ENCODE measurements at places on chromosomes 11 and 22.

DNA sequence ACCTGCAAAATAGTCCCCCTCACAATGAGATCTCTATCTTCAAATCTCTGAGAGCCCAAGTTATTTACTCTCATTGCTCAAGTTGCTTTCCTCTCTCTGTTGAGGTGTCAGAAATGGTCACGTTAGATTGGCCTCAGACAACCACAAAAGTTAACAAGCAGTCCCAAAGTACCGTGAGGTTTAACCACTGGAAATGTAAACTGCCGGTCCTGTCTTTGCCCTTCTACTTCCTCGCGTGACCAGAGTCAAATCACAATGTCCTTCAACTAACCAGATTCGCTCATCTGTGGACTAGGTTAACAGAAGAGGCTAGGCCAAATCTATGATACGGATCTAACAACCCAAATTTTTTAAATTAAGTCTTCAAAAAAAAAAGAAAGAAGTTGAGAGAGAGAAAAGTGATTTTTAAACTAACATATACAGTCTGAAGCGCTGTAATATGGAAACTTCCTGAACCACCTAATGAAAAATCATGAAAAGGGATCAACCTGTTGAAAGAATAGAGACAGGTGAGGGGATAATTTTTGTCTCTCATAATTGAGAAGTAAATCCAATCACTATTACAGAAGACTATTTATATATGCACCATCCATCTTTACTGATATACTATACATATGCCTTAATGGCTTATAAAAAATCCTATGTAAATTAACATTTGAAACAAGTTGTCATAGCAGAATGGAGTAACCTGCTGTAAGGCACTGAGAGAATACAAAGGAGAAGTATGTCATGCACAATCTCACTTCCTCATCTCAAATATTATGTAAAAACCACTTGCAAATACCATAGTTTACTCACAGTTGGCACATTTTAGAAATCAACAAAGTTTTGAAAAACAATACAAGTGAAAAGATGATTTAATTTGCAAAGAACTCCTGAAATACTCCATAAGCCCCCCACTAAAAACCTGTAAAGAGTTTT is 3.3 kb upstream of the JAML start:
- no peak for DNase-seq

DNA sequence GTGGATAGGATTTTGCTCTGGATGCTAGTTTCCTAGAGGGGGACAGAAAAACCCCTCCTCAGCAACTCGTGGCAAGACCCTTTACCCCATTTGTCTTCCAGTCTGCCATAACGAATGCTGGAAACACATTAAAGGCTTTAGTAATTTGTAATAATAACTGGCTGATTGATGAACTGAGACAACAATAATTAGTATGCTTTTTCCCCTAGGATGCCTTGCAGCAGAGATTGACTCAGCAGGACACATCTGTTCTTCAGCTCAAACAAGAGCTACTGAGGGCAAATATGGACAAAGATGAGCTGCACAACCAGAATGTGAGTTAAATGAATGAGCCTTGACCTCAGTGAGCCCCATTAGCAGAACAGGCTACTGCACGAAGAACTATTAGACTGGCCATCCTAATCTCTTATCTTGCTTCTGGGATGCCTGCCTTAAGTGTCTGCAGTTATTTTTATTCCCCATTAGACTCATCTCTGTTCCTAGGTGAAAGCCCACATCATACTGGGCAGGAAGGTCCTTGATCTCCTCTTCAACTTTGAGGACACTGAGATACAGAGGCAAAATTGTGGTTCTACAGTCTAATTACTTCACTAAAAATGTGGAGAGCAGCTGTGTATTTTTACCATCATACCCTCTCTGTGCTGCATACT is 32.9 kb upstream of the DLAT start:
- no peak for DNase-seq

- peak; percentile 67 for DNase-seq
Measured at GRCh38 chr22:41576877-41577276, 12.8 kb downstream of the PMM1 start.

DNA sequence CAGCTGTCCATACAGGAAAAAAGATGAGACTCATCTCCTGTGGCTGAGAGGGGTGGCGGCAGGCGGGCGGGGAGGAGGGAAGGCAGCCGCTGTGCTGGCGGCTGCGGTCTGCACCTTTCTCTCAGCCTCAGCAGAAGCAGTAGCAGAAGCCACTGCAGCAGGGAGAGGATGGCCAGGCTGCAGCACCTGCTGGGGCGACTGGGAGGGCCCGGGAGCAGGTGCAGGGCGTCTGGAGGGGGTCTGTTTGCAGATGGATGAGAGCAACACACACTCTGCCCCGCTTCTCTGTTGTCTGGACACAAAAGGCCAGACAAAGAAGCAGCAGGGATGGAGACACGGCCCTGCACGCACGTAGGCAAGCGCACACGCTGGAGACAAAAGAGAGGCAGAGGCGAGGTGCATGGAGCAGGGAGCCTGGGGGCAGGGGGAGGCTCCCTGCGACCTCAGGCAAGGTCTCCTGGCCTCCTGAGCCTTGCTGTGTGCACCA is 9.3 kb upstream of the MIAT start:
- DNase-seq: no peak

GRCh38 chr22:42344361-42344905 is 74.0 kb upstream of the TCF20 start:
- peak; percentile 68 for DNase-seq

DNA sequence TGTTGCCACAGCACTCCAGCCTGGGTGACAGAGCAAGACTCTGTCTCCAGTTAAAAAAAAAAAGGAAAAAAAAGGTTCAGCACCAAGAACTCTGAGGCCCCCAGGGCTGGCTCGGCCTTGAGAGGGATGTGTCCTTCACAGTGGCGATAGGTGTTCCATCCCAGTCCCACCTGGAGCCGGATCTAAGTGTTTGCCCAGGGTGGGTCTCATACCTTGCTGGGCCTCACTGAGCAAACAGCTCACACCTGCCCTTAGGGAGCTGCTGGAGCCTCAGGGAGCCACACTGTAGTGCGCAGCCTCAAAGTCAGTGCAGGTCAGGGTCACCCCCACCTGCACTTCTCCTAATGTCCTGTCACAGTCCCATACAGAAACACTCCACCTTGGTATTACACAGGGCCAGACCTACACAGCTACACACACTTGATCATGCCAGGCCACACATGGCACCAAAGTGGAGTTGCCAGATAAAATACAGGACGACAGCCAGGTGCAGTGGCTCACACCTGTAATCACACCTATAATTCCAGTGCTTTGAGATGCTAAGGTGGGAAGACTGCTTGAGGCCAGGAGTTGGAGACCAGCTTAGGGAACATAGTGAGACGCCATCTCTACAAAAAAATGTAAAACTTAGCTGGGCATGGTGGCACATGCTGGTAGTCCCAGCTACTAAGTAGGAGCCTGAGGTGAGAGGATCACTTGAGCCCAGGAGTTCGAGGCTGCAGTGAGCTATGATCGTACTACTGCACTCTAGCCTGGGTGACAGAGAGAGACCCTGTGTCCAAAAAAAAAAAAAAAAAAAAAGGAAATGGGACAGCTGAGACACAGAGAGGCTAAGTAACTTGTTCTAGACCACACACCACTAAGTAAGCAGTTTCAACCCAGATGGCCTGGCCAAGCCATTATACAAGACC is 7.3 kb downstream of the STARD10 start:
- no peak for DNase-seq

GRCh38 chr11:100010393-100010792 is 676.7 kb upstream of the ARHGAP42 start:
- DNase-seq: no peak

DNA sequence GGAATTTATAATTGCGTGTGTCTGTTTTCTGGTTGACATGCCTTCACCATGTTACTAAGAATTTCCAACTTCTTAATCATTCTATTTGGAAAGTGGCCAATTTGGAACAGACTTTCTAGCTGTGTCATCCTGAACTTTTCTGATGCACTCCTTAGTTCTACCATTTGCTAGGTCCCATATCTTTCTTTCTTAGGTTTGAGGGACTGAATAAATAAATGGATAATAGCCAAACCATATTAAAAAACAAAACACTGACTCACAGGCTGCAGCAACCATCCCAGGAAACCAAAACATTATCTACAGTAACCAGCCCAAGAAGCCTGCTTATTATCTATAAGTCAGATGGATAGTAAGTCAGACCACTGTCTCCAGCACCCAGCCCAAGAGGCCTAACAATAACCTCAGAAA is 57.5 kb upstream of the PLET1 start:
- DNase-seq: peak; percentile 97

GRCh38 chr11:44711787-44712608 is 14.8 kb upstream of the TSPAN18 start:
- DNase-seq: no peak

DNA sequence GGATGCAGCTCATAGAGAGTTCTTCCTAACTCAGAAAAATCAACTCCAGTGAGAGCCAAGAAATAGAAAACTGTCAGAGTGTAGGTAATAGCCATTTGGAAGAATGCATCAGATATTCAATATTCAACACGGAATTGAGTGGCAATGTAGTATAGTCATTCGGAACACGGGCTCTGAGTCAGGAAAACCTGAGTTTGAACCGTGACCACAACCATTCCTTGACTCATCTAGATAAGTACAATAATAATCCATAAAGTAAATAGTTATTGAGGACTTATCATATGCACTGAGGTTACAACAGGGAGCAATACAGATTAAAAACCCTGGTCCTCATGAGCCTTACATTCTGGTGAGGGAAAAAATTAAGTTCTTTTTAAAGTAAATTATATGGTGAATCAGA is 62.6 kb upstream of the PHF21A start:
- peak; percentile 73 for DNase-seq

DNA sequence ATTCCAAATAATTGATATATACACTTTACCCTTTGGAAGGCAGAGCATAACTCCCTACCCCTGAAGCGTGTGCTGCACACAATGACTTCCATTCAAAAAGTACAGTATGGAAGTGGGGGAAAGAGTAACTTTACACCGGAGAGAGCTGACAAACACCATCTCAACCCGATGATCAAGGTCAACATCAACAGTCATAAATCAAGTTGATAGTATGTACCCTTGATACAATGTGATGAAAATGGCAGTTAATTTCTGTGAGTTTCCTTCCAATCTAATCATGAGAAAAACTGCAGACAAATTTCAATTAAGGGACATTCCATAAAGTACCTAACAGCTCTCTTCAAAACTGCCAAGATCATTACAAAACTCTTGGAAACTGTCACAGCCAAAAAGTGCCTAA is 6.0 kb upstream of the DEUP1 start:
- no peak for DNase-seq

DNA sequence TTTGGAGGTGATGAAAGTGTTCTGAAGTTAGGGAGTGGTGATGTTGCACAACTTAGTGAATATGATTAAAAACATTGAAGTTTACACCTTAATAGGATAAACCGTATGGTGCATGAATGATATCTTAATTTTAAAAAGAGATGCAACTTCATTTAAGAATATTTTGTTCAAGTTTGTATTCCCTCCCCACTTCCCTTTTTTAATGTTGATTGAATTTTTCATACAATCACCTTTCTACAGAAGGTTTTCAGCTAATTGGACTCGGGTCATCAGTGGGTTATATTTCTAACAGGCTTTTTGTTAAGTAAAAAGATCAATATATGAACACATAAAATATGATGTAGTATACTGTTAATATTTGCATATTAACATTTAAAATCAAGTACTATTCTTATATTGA is 72.6 kb downstream of the DDIAS start:
- DNase-seq: no peak

DNA sequence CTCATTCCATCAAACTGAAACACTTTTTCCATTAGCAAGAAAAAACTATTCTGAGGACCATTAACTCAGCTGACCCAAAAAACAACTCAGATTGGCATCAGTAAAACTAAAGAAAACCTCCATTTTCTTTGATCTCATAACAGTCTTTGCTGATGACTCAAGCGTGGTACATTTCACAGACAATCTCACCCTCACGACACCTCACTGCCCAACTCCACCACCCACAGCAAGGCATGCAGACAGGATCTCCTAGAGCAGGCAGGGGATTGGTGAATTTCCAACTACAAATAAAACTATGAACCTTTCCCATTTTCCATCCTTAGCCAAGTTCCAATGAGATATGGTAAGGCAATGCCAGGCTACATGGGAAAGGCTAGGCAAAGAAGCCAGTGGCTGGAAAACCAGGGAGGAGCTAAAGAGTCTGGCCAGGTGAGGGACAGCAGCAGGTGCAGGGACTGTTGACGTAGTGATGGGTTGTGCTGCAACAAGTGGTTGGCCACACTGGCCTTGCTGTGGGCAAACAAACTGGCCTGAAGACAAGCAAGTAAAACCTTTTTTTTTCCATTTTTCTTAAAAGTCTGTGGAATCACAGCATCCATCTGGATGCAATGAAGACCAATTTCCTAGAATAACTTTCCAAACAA is 97.2 kb downstream of the SERGEF start:
- DNase-seq: no peak

- DNase-seq: no peak
Measured at GRCh38 chr11:104370478-104370877, 206.5 kb upstream of the PDGFD start.

DNA sequence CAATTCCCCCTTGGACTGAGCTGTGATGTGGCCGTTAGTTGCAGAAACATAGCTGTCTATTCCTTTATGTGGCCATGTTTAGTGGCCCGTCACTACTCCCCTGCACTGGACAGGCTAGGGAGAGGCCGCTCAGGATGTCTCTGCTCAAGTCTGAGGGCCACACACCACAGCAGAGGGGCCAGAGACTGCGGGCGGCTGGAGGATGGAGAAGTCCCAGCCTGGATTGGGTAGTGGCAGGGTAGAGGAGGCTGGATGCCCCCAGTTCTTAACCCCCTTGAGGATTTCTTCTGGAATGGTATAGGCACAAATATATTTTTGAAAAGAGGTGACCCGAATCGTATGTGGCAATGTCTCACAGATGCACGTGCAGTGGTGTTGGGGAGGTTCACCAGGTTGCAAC is 116.4 kb upstream of the B3GAT1 start:
- DNase-seq: no peak

DNA sequence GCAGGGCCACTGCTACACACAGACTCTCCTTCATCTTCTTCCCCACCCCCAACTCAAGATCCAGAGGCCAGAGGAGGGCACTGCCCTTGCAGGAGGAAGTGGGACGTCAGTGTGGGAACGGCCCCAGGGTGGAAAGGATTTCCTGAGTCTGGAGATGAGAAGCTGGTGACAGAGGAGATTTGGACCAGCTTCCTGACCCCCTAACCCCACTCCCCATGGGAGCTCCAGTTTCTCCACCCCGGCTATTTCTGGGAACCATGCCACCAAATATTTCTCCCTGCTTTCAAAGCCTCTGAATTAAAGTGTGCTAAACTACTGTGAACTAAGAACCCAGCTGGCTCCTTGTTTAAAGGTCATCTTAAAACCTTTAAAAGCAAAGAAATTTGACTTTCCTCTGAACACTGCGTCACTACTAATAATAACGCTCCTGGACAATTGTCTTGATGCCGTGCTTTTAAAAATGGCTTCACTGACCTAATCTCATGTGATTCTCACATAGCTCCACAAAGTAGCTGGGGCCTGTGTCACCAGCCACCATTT is 46.6 kb downstream of the CWC15 start:
- DNase-seq: peak; percentile 98

Data from choroid plexus epithelial cell (primary cell).